ENCODE measurements at places on chromosomes 2 and 18. TPM values are rescaled to one million over a fixed set of nuclear protein-coding genes. Genes with fewer than 3 reads are reported as not detected.

GRCh38 chr18:48754993-48755473, 195.7 kb downstream of the SMAD7 start:
- no peaks in the 10 kb centered on the region for H3K36me3 ChIP-seq
- no peaks in the 10 kb centered on the region for H3K27me3 ChIP-seq
- no peak overlapping the region for H3K27ac ChIP-seq
- no peak overlapping the region for H3K4me3 ChIP-seq

GRCh38 chr18:78624646-78625279, 354.9 kb upstream of the SALL3 start:
- H3K36me3 ChIP-seq: no peaks in the 10 kb centered on the region
- H3K27me3 ChIP-seq: no peaks in the 10 kb centered on the region
- H3K27ac ChIP-seq: no peak overlapping the region

- H3K4me1 ChIP-seq: no peaks in the 10 kb centered on the region
- no peak for DNase-seq
- no peak overlapping the region for H3K4me3 ChIP-seq
- no peaks in the 10 kb centered on the region for H3K36me3 ChIP-seq
- peak overlapping the region; percentile 55 for H3K27ac ChIP-seq
These were observed 229.3 kb upstream of the HDAC4 start for GRCh38 chr2:239629926-239630617.

Gene TPO
- total RNA-seq: 4.4 TPM

DNA sequence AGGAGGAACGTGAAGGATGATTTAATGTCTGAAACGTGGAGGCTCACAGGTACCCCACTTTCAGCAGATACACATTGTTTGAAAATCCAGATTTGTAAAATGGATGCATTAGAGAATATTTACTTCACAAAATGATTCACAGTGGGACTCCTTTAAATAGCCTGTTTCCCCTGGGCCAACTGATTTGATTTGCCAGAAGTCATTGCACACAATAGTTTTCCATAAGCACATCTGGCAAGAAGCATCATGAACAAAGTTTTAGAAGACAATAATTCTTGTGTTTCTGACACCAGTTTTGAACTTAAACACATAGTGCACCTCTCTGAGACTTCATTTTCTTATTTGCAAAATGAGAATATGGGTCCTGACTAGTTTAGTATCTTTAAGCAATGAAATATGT, 451.4 kb upstream of the SLC14A2 start:
- no peak overlapping the region for H3K27ac ChIP-seq
- no peak for DNase-seq
- no peaks in the 10 kb centered on the region for H3K4me1 ChIP-seq
- no peak overlapping the region for H3K4me3 ChIP-seq

GRCh38 chr18:2984703-2985261, 28.2 kb downstream of the LPIN2 start:
- H3K4me1 ChIP-seq: peaks cover 6% of the 10 kb centered on the region
- no peaks in the 10 kb centered on the region for H3K27me3 ChIP-seq
- H3K27ac ChIP-seq: no peak overlapping the region
- DNase-seq: no peak
- no peaks in the 10 kb centered on the region for H3K36me3 ChIP-seq

- no peaks in the 10 kb centered on the region for H3K27me3 ChIP-seq
- no peak for DNase-seq
- no peaks in the 10 kb centered on the region for H3K36me3 ChIP-seq
- no peak overlapping the region for H3K27ac ChIP-seq
These were observed 68.8 kb downstream of the ANTXR1 start for GRCh38 chr2:69081757-69082156.

- DNase-seq: no peak
- H3K4me1 ChIP-seq: no peaks in the 10 kb centered on the region
- no peaks in the 10 kb centered on the region for H3K36me3 ChIP-seq
- no peak overlapping the region for H3K4me3 ChIP-seq
- H3K27ac ChIP-seq: no peak overlapping the region
These were observed 74.0 kb upstream of the ODC1 start for GRCh38 chr2:10522170-10522448.

- no peaks in the 10 kb centered on the region for H3K4me1 ChIP-seq
- no peaks in the 10 kb centered on the region for H3K27me3 ChIP-seq
- no peak for DNase-seq
- no peak overlapping the region for H3K27ac ChIP-seq
These were observed 291.0 kb upstream of the CDH19 start for GRCh38 chr18:66894851-66895250.

DNA sequence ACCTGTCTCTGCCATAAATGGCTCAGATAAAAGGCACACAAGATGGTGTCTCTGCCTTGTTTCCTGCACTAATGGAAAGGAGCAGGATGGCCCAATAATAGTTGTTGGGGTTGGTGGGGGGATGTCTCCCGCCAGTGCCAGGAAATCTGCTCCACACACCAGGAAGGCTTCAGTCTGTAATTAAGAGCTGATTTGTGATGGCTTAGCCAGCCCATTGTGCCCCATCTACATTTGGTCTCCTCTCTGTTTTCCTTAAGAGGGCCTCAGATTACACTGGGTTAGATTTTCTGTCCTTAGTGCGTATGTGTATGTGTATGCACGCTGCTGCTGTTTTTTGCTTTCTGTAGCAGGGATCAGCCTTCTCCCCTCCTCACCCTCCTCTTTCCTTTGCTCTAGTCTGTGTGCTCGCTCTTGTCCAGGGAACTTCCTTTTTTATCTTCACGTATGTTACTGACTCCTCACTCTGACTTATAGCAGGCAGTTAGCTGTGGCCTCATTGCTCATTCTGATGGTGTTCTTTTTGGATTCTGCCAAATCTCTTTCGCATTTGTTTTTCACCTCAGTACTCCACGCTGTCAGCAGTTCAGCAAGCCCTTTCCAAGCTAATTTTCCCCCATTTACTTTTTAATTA, 33.4 kb upstream of the MGAT5 start:
- H3K27ac ChIP-seq: no peak overlapping the region
- no peaks in the 10 kb centered on the region for H3K27me3 ChIP-seq
- H3K4me3 ChIP-seq: no peak overlapping the region
- H3K36me3 ChIP-seq: no peaks in the 10 kb centered on the region

Gene STEAP3
- 4.7 TPM for total RNA-seq

GRCh38 chr18:54197747-54198411, 26.6 kb downstream of the MBD2 start:
- no peaks in the 10 kb centered on the region for H3K4me1 ChIP-seq
- H3K27ac ChIP-seq: no peak overlapping the region
- H3K36me3 ChIP-seq: no peaks in the 10 kb centered on the region
- no peaks in the 10 kb centered on the region for H3K27me3 ChIP-seq

DNA sequence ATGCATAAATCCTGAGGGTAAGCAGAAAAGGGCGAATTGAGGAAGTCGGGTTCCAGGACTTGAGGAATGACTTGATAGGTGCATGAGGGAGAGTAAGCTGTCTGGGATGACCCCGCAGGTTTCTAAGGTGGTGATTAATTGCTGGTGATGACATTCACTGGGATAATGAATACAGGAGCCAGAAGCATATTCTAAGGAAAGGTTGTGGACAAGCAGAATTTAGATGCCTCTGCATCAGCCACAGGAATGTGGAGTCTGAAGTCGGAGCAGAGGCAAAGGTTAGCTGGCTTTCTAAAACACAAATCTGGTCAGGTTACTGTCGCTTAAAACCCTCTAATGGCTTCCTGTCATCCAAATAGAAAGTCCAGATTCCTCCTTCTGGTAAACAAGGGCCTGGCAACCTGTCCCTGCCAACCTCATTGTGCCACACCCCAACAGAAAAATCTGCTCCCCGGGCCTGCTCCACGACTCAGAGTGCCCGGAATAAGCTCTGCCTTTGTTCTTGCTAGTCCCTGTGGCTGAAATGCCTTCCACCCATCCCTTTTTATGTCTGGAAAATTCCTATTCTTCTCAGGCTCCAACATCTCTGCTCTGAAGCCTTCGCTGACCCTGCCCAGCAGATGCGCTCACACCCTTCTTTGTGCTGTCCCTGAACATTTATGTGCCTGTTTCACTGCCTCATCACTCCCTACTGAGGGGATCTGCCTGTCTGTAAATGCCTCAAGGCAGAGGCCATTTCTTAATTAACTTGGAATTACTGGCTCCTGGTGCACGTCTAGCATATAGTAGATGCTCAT, 11.3 kb upstream of the TMEM214 start:
- no peak overlapping the region for H3K4me3 ChIP-seq
- peaks cover 16% of the 10 kb centered on the region for H3K4me1 ChIP-seq
- no peaks in the 10 kb centered on the region for H3K27me3 ChIP-seq
- no peaks in the 10 kb centered on the region for H3K36me3 ChIP-seq
- H3K27ac ChIP-seq: peak overlapping the region; percentile 70

- H3K4me3 ChIP-seq: no peak overlapping the region
- H3K4me1 ChIP-seq: no peaks in the 10 kb centered on the region
- H3K27ac ChIP-seq: no peak overlapping the region
- no peaks in the 10 kb centered on the region for H3K27me3 ChIP-seq
- no peaks in the 10 kb centered on the region for H3K36me3 ChIP-seq
These were observed 62.7 kb upstream of the ST3GAL5 start for GRCh38 chr2:85951351-85952067.

- no peaks in the 10 kb centered on the region for H3K36me3 ChIP-seq
- H3K27ac ChIP-seq: no peak overlapping the region
- H3K4me1 ChIP-seq: no peaks in the 10 kb centered on the region
- H3K27me3 ChIP-seq: no peaks in the 10 kb centered on the region
- H3K4me3 ChIP-seq: no peak overlapping the region
These were observed 261.1 kb downstream of the PTGR3 start for GRCh38 chr18:74947875-74948274.

DNA sequence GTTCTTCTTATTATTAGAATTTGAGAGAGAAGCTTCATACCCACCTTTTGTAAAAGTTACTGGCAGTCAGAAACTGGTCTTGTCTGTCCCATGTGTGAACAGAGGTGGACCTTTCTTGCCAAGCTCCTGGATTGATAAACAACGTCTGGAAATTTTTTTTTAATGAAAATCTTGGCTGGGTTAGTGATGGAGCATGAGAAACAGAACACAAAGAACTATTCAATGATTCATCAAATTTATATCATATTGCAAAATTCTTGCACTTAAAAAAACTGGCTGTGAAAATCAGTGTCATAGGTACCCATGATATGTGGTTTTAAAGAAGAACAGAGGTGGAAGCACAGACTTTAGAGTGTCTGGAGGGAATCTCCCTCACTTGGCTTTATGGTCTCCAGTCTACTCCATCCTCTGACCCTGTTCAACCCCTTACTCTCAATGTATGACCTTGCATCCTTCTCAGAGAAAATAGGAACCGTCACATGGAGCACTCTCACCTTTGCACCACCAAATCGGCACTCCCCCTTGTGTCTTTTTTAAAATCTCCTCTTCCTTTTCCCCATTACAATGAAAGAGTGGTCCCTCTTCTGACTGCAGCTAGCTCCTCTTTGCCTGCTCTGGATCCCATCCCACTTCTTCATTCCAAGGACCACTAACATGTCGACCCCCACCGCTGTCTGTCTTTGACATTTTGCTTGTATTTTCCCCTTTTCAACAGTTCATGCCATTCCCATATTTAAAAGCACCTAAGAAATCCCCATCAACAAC, 58.2 kb downstream of the COPS8 start:
- no peaks in the 10 kb centered on the region for H3K4me1 ChIP-seq
- H3K36me3 ChIP-seq: no peaks in the 10 kb centered on the region
- peak overlapping the region; percentile 86 for H3K27ac ChIP-seq
- no peak for DNase-seq
- no peaks in the 10 kb centered on the region for H3K27me3 ChIP-seq

DNA sequence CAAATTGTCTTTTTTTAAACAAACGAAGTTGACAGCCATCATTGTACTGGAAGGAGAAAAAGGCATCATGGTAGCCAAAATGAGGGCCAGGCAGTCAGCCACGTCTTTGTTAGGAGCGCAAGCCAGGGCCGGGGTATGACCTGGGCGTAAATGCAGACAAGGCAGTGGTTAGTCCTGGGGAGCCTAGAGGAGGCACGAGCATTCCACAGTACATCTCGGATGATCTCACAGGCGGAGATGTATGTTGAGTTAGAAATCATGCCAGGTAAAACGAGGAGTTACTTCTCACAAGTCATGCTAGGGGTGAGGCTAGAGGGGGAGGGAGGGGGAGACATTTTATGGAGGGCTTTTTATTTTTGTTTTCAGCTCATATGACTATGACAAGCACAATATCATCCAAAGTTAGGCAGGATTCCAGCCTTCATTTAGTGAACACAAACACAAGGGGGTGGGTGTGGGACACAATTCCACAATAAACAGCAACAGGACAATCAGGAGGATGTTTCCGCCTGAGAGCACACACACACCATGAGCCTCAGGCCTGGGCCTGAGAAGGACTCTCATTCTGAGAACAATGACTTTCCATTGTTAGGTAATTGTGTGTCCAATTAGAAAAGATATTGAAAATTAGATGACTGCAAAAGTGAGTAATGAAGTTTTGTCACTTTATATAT, 64.4 kb upstream of the PGAP1 start:
- no peak overlapping the region for H3K27ac ChIP-seq
- no peak overlapping the region for H3K4me3 ChIP-seq
- no peaks in the 10 kb centered on the region for H3K4me1 ChIP-seq
- no peaks in the 10 kb centered on the region for H3K36me3 ChIP-seq

DNA sequence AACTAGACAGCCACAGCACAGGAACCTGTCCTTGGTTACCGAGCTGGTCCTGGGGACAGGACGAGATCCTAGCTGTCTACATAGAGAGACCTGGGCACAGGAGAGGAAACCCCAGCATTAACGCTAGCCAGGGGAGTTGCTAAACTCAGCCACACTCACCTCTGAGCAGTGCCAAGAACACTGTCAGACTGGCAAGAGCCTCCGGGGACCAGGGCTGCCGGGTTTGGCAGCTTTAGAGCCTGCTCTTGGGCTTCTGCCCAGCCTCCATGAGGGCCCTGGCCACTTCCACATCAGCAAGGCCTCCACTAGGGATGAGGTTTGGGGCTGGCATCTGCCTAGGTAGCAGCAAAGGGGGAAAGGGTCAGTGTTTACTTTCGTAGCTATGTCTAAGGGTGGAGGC, 6.7 kb downstream of the TMBIM1 start:
- DNase-seq: no peak
- peaks cover 54% of the 10 kb centered on the region for H3K4me1 ChIP-seq
- H3K4me3 ChIP-seq: peak overlapping the region; percentile 41
- H3K27ac ChIP-seq: peak overlapping the region; percentile 98
- no peaks in the 10 kb centered on the region for H3K27me3 ChIP-seq

DNA sequence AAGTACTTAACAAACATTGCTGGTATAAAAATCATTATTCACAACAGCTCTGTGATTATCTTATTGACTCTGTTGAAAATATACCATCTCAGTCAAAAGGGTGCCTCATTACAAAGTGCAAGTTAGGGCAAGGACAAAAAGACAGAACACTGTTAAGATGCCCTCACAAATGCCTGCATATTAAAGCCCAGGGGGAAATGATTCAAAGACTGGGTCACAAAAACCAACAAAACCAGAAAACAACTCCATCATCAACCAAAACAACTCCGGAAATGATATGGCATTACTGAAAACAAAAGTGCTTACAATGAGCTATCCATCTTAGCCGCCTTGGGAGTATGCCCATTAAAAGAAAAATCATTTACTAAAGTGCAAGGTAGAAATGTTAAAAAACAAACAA, 9.9 kb downstream of the PLA2R1 start:
- H3K27me3 ChIP-seq: no peaks in the 10 kb centered on the region
- H3K4me3 ChIP-seq: no peak overlapping the region
- no peak for DNase-seq
- peaks cover 9% of the 10 kb centered on the region for H3K4me1 ChIP-seq
